ENCODE measurements at places on chromosomes 12 and 14.
A peak's percentile ranks its signal among the peaks of the same experiment; 100 is the strongest.

DNA sequence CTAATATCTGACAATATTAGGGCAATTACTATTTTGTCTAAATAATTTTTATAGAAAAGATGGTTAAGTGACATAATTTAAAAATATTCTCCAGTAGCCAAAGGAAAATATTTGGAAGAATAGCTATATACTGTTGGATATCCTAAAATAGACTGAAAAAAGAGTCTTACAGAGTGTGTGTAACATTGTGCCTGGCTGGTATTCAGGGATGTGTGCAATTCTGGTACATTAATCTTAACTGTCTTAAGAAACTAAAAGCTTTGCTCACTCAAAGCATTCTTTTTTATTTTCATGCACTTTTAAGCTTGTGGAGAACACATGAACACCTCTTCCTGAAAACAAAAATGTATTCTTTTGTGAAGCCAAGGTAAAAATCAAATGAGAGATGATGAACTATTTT lies 10.1 kb upstream of the NR2C1 start:
- DNase-seq, result no peak

GRCh38 chr12:12744546-12745305 lies 27.6 kb downstream of the CDKN1B start:
- DNase-seq, result peak; percentile 37

- no peak for DNase-seq
Measured at GRCh38 chr12:58728397-58728796, 191.9 kb downstream of the LRIG3 start.

- DNase-seq, result no peak
Measured at GRCh38 chr12:116595186-116595585, 36.0 kb downstream of the MAP1LC3B2 start.

DNA sequence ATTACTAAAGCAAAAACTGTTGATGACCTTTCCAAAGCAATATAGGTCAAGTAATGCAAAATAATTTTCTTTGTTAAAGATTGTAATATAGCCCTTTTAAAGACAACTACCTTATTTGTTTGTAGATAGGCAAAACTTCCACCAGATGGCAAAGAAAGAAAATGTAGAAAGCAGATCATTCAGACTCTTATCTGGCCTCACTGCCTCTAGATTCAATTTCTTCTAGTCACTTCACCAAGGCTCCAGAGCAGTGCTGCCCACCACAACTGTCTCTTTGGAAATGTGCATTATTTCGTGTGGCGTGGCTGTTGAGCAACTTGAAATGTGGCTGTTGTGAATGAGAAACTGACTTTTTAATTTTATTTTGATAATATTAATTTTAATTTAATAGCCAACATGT lies 127.1 kb downstream of the ITPR2 start:
- DNase-seq, result no peak

- DNase-seq, result no peak
Measured at GRCh38 chr12:113472191-113473121, 785 bp upstream of the LHX5 start.

GRCh38 chr14:106505366-106505765 lies 979.0 kb downstream of the TMEM121 start:
- no peak for DNase-seq

DNA sequence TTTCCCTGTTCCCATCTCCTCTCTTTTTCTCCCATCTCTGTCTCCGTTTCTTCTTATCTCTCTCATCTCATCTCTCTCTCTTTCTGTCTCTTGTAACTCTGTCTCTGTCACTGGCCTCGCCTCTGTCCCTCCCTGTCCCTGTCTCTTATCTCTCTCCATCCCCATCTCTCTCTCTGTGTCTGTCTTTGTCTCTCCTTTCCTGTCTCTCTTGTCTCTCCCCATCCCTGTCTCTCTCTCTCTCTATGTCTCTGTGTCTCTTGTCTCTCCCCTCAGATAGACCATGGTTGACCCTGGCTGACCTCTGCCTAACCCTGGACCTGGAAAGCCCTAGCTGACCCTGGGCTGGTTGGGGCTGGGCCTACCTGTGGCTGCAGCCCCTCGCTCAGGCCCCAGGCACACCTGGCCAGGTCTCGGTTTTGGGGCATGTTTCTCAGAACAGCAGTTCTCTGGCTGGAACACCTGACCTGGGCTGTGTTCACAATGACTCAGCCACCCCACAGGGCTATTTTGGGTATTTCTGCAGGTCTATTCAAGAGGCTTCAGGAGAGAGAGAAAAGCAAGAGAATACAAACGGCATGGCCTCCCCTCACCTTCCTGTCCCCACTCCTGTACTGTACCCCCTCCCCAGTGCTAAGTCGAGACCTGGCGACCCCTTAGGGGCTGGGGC lies 174.4 kb downstream of the TMEM121 start:
- DNase-seq, result no peak

DNA sequence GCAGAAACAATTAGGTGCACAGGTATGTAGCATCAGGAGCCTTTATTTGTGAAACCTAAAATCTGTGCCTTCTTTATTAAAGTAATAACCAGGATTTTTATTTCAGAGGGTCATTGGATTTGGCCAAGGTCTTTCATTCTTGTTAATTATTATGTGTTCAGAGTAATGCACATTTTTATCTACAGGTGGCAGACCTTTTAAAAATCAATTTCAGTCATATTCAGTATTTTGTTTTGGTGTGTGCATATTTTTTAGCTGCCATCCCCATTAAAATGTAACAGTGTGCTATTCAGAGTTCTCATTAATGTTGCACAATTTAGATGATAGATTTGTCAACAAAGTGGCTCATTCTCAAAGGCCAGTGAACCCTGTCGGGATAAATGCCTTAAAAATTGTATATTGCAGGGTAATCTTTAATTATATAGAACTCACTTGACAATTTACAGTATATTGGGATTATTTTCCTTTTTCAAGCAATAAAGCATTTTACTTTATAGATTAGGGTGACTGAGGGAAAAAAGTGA lies 319.3 kb upstream of the SOX5 start:
- DNase-seq, result no peak

DNA sequence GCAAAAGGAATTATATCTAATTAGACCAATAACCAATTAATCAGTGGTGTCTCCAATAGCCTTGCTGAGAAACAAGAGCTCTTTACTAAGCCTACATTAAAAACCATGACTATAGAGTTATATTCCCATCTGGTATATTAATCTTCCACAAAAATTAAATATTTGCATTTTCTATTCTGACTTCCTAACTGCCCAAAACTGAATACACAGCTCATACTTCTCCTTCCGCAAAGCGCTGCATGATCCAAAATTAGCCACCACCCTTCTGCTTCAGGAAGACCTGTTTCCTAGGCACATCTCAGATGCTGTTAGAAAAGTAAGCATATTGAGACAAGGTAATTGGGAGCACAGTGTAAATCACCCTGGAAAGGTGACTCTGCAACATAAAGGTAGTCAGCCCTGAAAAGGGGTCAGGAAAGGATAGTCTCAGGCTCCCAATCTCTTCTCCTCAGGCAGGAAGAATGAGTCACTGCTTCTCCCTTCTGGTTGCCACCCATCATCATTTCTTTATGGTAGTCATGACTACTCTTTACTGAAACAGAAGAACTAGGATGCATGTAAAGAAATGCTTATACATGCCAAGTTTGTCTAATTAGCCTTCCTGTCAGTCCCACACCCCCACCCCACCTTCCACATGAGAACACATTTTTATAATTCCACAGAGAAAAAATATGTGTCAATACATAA lies 54.3 kb downstream of the PLCZ1 start:
- DNase-seq, result no peak

DNA sequence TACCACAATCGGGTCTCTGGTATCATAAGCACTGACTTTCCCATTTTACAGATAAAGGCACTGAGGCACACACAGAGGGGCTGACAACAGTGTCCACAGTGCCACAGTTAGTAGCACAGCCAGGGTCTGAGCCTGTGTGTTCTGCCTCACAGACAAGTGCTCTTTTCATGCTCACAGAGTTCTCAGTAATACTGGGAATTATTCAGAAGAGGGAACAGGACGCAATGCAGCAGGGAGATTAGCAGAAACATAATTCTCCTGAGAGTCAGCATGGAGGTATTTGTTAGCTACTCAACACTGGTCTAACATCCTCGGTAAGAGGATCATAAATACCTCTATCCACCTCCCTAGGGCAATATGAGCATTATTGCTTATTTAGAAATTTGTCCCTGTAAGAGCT lies 219.3 kb upstream of the EEA1 start:
- DNase-seq, result no peak

- no peak for DNase-seq
Measured at GRCh38 chr12:114746297-114747011, 62.5 kb upstream of the TBX3 start.

All from NCI-H2081 (cell line).